ENCODE measurements at places on chromosomes 1 and 21.

GRCh38 chr1:203146042-203146369, 18.5 kb downstream of the ADORA1 start:
- no peak for DNase-seq

GRCh38 chr1:171226747-171227370, 21.4 kb upstream of the FMO1 start:
- peak; percentile 42 for DNase-seq

GRCh38 chr1:198465201-198466144, 75.0 kb downstream of the ATP6V1G3 start:
- DNase-seq, result no peak

DNA sequence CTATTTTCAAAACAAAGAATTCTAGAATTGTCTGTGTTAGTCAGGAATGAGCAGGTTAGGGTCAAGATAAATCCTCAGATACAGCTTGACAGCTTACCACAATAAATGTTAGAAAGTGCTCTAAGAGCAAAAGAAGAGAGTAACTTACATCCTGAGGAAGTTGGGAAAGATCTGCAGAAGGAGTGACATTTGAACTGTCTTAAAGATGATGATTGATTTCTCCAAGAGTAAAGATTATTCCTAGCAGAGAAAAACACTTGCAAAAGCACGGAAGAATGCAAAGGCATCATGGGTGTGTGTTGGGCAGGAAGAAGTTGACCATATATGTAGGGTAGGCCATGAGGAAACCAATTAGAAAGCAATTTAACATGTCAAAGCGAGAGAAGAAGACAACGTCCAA, 175.4 kb downstream of the LRRC7 start:
- no peak for DNase-seq

GRCh38 chr1:230833511-230833910, 34.8 kb downstream of the C1orf198 start:
- DNase-seq, result no peak

DNA sequence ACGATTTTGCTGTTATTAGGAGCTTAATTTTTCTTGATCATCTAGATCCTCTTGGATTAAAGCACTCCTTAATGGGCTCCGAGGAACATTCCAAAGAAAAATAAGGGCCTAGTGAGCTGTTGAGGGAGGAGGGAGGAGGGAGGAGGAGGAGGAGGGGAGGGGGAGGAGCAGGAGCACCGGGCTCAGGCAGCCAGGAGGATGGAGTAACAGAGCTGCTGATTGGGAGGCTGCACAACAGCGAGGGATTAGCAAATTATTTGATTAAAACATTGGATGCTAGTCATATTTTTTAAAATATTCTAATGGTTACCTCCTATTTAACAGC, 302.1 kb upstream of the RRP15 start:
- no peak for DNase-seq

- no peak for DNase-seq
These were observed 224.9 kb downstream of the GREM2 start for GRCh38 chr1:240387051-240387450.

GRCh38 chr1:192581131-192581927, 5.8 kb downstream of the RGS1 start:
- DNase-seq, result no peak

DNA sequence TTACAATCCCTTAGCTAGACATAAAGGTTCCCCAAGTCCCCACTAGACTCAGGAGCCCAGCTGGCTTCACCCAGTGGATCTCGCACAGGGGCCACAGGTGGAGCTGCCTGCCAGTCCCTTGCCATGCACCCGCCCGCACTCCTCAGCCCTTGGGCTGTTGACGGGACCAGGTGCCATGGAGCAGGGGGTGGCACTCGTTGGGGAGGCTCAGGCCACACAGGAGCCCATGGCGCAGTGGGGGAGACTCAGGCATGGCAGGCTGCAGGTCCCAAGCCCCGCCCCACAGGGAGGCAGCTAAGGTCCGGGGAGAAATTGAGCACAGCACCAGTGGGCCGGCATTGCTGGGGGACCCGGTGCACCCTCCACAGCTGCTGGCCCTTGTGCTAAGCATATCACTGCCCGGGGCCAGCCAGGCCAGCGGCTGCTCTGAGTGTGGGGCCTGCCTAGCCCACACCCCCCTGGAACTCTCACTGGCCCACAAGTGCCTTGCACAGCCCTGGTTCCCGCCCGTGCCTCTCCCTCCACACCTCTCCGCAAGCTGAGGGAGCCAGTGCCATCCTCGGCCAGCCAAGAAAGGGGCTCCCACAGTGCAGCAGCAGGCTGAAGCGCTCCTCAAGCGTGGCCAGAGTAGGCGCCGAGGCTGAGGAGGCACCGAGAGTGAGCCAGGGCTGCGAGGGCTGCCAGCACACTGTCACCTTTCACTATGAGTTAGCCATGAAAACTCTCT, 117.8 kb downstream of the LIPI start:
- DNase-seq, result no peak

DNA sequence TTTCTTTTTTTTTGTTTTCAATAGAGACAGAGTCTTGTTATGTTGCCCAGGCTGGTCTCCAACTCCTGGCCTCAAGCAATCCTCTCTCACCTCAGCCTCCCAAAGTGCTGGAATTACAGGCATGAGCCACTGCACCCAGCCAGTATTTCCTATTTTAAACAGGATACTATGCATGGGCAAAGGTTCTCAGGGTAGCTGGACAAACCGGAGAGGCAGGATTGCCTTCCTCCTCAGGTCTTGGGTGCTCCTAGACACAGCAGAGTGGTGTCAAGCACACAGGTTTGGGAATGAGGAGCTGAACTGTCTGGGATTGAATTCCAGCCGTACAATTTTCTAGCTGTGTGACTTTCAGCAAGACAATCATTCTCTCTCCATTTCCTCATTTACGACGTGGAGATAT, 22.9 kb upstream of the HNRNPU start:
- DNase-seq, result no peak

GRCh38 chr1:1561801-1562470, 12.7 kb downstream of the SSU72 start:
- no peak for DNase-seq

- peak; percentile 0 for DNase-seq
These were observed 60.8 kb downstream of the COL18A1 start for GRCh38 chr21:45465611-45466329.

- no peak for DNase-seq
These were observed 33.3 kb upstream of the CSF1 start for GRCh38 chr1:109877317-109877771.

DNA sequence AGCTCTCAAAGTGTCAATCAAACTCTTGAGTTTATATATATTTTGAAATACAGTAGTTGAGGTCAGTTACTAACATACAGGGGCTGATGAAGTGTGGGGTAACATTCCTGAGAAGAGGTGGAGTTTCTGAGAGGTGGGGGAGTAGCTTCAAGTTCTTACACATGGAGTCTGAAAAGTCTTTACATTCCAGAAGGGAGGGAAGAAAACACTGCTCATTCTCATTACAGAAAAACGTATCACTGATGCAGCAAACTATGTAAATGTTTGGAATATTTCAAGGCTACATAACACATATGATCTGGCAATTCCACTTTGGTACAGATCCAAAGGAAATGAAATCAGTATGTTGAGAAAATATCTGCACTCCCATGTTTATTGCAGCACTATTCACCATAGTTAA, 1065.8 kb upstream of the B3GALT2 start:
- no peak for DNase-seq

DNA sequence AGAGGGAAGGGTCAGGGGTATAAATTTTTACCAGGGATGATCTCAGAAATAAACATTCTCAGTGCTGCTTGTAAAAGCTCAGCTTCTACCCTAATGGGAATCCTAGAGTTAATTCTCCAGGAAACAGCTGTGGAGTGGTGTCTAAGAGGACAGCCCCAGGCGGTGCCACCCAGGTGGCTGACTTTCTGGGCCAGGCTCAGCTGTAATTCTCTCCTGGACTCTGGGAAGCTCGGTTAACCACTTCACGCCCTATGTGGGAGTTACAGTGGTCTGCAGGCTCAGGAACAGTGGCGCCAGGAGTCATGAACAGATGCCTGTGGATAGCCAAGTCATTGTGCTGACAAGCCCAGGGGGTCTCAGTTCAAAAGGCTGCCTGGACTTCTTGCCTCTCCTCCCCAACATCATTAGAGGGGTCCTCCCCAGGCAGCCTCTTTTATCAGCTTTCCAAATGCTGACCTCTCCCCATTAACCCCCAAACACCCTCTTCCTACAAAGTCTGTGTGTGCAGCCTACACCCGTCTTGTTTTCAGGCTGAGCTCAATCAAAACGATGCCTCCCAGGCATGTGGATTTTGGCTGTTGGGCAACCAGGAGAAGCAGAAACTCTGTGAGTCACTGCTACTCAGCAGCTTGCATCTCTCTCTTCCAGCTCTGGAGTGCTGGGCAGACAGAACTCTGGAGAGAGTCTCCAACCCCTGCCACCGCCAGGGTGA, 1.2 kb downstream of the HHIPL2 start:
- DNase-seq, result no peak

GRCh38 chr1:192808163-192808517, 699 bp upstream of the RGS2 start:
- no peak for DNase-seq

DNA sequence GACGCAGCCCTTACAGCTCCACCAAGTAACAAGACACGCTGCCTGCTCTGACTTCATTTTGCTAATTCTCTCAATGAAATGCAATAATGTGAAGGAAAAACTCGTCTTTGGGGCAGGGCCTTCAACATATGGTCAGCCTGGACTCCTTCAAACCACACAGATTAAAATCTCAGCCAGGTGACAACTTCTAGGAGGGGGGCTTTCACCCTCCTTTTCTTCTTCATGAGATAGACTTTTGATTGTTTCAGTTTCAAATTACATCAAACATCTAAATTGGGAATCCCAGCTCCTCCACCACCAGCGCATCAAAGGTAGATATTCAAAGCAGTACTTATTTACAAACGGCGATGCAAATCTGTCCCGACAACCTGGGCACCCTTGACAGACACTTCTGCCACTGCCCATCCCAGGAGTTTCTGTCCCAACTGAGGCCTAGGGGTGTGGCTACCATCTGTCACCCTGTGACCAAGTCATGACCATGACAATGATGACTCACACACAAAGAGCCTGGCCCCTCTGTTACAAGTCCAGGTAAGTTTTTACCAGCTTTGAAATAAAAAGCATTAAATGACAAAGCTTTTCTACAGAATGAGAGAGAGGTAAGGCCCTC, 29.7 kb downstream of the SSBP3 start:
- no peak for DNase-seq

DNA sequence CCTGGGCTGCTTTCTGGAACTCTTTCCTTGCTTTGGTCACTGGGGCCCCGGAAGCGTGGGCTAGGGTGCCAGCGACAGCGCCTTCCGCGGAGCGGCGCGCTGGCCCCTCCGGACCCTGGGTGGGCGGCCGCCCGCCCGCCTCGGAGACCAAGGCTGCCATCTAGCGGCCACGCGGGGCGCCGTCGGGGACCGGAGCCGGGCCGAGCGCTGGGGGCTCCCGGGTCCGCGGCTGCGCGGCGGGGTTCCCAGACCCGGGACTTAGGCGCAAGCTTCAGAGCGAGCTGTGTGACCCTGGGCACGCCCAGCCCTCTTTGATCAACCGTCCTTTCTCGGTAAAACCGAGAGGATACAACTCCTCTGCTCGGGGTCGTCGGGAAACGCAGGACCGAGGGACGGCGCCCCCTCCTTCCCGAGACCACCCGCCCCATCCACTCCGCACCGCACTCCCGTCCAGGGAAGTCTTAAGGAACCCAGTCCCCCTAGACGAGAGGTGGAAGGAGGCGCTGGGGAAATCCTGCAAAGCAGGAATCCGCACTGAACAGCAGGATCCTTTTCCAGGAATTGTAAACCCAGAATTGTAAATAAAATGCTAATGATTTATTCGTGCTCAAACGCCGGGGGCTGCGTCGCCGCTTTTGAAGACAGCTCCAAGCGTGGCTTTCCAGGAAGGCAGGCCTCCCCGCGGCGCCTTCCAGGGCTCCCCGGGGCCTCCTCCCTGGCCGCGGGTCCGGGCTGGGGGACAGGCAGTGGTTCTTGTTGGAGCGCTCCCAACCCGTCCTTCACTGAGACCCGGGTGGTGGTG, 41.2 kb downstream of the RRAGC start:
- peak; percentile 29 for DNase-seq

DNA sequence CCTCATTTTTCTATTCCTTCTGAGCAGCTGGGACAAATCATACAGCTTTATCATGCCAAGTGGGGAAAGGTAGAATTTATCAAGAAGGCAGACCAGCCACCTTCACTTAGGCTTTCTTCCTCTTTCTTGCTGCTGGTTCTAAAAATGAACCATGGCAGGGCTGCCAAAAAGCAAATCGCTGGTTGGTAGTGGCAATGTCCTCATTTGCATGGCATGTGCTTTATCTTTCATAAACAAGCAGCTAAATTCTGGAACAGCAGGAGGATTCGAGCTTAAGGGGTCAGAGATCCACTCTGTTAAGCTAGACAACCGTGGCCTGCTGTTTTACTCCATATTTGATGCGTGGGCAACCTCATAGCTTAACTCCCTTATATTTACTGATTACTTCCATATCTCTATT, 91.3 kb downstream of the RPE65 start:
- no peak for DNase-seq

- no peak for DNase-seq
These were observed 562 bp downstream of the MAP7D1 start for GRCh38 chr1:36156329-36157114.

GRCh38 chr1:28915031-28915895, 894 bp downstream of the EPB41 start:
- peak; percentile 52 for DNase-seq

DNA sequence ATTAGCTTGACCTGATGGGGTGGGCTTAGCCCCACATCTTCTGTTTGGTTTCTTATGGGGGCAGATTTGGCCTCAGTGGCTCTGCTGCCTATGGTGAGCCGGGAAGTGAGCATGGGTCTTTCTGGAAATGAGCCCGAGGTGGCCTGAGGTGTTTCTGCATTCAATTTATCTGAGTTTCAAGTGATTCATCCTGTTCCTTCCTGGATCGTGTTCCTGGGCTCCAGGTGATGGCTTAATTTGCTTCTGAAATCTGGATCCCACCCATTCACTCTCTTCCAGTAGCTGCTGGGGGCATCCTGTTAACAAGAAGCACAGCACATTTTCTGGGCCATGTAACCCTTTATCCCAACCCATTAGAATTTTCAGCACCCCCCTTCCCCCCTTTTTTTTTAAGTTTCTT, 324.6 kb downstream of the CAMTA1 start:
- DNase-seq, result no peak

- DNase-seq, result no peak
These were observed 16.3 kb downstream of the ABCD3 start for GRCh38 chr1:94434365-94435045.

GRCh38 chr1:21703318-21703963, 34.3 kb upstream of the RAP1GAP start:
- peak; percentile 6 for DNase-seq

DNA sequence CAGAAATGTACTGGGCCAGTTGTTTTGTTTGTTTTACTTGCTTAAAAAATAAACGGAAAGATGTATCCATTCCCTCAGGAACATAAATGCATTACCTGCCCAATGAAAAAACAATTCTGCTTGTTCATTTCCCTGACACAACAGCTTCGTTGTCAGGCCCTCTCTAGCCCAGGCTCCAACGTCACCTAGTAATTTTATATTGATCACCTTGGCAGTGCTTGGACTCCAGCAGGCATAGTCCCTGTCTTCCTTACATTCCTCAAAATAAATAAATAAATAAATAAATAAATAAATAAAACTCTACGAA, 1.2 kb downstream of the CEP170 start:
- DNase-seq, result no peak
